ENCODE measurements at places on chromosomes 1 and 21.

DNA sequence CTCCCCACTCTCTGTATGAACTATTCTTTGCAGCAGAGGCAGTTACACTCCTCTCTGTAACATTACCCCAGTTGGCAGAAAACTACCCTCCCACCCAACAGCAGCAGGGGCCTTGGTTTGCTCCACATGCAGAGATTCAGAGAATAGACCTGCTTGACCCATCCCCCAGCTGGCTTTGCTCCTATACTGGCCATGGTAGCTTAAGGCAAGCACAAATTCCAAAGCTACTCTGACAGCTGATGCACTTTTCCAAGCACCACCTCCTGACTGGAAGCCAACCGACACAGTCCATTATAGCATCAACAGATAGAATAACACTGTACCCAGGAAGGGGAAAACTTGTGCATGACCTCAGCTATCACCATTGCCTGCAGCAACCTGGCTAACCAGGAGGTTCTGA, 846.5 kb upstream of the NCAM2 start:
- no peak for DNase-seq

DNA sequence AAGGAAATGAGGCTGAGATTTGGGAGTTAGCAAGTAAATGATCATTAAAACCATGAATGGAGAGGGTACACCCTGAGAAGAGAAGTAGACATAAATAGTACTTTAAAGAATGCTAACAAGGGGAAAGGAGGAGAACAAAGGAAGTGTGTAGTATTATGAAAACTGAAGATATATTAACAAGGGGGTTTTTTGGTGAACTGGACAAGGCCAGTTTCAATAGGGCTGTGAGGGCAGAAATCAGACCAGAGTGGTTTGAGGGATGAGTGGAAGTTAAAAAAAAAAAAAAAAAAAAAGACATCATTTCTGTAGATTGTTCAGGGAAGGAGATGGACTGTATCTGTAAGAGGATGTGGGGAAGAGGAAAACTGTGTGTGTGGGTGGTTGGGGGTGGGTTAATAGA, 137.1 kb downstream of the PLA2G4A start:
- DNase-seq: no peak

- peak; percentile 9 for DNase-seq
Observed at GRCh38 chr1:24688621-24689195, 45.6 kb downstream of the SRRM1 start.

DNA sequence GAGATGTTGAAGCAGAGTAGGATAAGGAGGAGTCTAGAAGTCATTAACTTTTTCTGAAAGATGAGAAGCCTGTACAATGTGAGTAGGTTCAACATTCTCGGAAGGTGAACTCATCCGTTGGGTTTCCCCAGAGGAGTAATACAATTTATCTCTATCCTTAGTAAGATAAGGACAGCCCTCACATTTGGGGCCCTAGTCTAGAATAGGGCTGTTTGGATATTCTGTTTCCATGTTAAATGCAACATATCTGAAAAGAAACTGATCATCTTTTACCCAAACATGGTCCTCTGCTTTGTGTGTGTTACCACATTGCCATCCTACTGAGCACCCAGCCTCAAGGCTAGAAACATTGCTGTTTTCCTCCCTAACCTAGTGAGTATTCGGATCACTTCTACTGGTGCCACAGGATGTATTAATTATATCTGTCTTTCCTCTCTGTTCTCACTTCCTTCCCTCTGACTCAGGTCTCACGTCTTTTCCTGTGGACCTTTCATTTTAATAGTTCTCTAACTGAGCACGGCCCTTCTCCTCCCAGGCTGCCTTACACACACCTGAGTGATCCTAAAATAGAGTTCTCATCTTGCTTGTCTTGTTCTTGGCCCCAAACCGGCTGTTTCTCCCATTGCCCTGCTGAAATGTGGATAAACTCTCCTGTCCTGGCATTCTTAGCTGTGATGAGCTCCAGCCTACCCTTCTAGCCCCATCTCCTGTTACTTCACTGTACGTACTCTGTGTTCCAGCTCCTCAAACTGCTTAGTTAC, 91.7 kb downstream of the CDC14A start:
- no peak for DNase-seq

- no peak for DNase-seq
Observed at GRCh38 chr1:200342511-200343311, 67.1 kb downstream of the ZNF281 start.

GRCh38 chr1:19517017-19517416, 31.7 kb upstream of the CAPZB start:
- no peak for DNase-seq

- no peak for DNase-seq
Observed at GRCh38 chr1:43711049-43711448, 3.7 kb downstream of the ST3GAL3 start.

- no peak for DNase-seq
Observed at GRCh38 chr1:232218955-232219865, 410.7 kb downstream of the SIPA1L2 start.

GRCh38 chr1:112285746-112286145, 110.3 kb upstream of the CTTNBP2NL start:
- no peak for DNase-seq

DNA sequence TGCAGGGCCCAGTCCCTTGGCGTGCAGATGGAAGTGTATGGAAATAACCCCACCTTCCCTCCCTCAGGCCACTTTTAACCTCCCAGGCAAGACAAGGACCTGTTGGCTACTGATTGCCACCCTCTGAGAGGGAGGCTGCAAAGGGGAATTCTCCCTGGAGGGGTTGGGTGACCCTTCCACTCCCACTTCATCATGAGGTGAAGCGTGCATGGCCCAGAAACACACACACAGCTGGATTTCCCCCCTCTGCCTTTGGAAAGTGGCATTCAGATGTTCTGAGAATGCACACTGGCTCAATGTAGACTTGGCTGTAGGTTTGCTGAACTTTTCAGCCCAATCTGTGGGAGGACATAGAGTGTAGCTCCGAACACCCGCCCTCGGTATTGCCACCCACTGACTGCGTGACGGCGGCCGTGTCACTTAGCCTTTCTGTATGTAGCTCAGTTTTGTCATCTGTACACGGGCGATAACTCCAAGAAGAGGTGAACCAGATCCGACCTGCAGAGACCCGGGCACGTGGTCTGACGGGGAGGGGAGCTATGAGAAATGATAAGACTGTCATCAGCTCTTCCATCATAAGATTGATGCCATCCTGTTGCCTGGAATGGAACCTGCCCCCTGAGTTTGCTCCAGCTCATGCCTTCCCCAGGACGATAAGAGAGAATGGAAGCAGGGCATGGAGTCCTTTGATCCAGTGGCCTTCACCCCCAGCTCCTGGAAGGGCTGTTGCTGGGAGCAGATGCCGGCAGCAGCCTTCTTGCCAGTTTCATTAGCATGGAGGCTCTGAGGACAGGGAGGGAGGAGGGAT, 19.3 kb downstream of the MIIP start:
- no peak for DNase-seq

DNA sequence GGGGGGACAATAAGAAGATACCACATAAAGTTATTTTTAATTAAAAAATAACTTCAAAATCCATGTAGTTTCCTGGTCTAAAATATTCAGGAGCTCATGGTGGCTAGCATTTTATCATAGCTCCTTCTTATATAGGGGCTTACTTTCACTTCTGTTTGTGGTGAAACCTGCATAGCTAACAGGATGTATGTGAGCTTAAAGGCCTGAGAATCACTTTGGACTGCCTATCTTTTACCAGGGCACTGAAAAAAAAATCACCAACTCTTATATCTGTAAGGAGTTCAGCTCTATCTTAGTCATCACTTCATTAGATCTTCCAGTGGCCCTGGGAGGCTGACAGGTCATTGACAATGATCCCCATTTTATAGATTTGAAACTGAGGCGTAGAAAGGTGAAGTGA, 21.3 kb downstream of the UROD start:
- no peak for DNase-seq

GRCh38 chr21:37072274-37072987, 440 bp downstream of the PIGP start:
- DNase-seq: peak; percentile 52

DNA sequence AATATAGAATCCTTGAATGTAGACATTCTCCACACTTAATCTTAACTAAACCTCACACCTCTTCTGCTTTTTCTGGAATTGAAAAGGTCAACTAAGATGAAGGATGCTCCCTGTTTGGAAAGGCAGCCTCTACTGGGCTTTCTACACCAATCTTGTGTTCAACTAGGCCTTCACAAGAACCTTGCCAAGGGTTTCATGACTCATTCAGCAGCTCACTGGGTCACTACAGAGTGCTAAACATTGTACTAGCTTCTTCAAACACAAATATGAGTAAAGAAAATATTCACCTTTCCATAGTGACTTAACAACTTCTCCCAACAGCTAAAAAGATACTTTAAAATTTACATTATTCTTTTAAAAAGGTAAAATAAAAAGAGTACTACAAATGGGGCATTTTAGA, 135.3 kb upstream of the PRMT6 start:
- no peak for DNase-seq

- no peak for DNase-seq
Observed at GRCh38 chr1:151346082-151346768, 827 bp downstream of the RFX5 start.

GRCh38 chr1:162145966-162146696, 76.6 kb downstream of the NOS1AP start:
- no peak for DNase-seq

GRCh38 chr1:208201229-208201628, 43.0 kb downstream of the PLXNA2 start:
- no peak for DNase-seq

DNA sequence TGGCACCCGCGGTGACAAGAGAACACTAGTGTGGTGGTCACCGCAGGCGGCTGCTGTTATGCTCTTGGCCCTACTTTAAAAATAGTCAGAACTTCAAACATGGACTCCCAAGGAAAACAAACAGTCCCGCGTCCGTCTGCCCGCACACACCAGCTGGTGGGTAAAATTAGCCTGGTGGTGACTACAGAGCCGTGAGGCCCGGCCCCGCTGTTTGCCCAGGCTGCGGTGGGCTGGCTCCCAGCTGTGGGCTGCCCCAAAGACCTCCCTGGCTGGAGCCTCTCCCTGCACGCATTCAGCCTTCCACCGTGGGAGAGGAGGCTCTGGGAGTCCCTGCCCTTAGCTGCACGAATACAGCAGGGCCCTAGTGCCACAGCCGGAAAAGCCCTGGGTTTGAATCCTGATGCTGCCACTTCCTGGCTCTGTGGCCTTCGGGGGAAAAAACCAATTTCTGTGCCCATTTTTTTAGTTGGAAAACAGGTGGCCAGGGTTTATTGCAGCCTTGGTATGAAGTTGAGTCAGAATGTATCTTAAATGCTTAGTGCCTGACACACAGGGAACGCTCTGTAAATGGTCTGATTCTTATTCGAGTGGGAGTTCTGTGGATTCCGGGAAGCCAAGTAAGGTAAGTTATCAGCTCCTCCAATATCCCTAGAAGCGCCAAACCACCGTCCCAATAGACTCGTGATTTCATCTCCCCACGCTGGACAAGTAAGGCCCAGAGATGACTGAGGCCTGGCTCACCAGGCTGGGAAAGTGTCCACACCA, 58.2 kb downstream of the ALPL start:
- DNase-seq: no peak

- no peak for DNase-seq
Observed at GRCh38 chr1:230633469-230633868, 8.8 kb upstream of the COG2 start.

DNA sequence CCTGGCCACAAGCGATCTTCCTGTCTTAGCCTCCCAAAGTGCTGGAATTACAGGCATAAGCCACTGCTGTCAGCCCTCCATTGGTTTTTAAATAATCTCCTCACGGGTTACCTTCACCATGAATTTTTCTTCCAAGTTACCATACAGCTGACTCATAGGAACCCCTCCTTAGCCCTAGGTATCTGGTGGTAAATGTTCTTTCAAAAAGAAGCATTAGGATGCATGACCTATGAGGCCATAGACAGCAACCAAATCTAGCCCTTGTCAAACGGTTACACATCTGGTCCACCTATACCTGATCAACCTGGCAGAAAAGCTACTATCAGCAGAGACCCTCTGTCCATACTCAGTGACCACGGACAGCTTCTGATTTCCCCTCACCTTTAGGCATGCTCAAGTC, 12.7 kb upstream of the DEGS1 start:
- DNase-seq: no peak

- no peak for DNase-seq
Observed at GRCh38 chr1:202199040-202199889, 5.7 kb downstream of the LGR6 start.

DNA sequence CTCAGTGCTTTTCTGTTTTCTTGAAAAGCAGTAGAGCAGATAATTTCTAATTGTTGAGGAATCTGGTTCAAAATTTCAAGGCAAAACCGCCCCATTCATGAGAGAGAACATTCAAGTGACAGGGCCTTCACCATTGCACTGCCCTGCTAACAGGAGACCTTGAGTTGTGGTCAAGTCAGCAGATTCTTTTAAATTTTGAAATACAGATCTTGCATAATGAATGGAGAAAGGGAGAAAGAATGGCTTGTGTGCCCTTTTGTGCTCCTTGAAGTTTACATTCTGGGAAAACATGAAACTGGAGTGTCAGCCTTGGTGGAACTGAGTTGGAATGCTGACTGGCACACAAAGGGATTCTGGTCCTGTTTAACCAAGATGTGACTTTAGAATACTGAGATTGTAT, 164.5 kb upstream of the UBE2U start:
- DNase-seq: no peak

GRCh38 chr1:67264152-67264551, 43.5 kb upstream of the IL12RB2 start:
- DNase-seq: no peak

GRCh38 chr1:170700842-170701615, 37.1 kb downstream of the PRRX1 start:
- no peak for DNase-seq

DNA sequence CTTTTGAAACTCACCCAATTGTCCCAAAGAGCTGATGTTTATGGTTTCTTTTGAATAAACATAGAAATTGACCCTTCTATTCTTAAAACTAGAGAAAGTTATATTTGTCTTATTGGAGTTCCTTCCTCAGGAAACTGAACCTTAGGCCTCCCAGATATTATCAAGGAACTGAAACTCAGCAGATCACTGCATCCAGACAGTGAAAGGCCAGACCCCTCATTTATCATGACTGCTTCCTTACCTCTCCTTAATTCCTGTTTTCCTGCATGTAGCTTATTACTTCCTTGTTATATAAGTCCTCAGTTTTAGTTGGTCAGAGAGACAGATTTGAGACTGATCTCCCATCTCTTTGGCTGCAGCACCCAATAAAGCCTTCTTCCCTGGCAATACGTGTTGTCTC, 27.5 kb downstream of the SLC22A15 start:
- DNase-seq: no peak

DNA sequence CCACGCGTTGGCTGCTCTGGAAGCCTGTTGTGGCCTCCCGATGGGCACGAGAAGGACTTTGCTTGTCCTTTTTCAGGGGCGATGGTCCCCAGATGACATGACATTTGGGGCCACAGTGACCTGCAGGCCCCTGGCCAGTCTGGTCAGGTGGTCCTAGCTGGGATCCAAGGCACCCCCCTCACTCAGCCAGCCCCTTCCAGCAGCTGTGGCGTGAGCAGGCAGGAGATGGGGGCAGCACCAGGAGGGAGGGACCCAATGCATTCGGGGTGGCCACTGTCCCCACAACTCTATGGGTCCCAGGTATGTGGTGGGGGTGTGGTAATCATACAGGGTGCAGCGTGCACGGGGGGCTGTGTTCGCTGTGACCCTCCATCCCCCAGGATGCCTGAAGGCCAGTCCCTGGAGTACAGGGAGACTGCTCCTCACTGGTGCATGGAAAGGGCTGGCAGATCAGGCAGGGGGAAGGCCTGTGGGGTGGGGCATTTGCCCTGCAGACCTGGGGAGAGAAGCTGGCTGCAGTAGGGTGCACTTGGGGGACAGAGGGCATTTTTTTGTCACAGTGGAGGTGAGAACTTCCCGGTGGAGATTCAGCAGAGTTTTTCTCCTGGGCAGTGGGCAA, 31.7 kb downstream of the WNT3A start:
- no peak for DNase-seq

Data from NCI-H187 (cell line).